ENCODE measurements at places on chromosomes 2 and 18.

DNA sequence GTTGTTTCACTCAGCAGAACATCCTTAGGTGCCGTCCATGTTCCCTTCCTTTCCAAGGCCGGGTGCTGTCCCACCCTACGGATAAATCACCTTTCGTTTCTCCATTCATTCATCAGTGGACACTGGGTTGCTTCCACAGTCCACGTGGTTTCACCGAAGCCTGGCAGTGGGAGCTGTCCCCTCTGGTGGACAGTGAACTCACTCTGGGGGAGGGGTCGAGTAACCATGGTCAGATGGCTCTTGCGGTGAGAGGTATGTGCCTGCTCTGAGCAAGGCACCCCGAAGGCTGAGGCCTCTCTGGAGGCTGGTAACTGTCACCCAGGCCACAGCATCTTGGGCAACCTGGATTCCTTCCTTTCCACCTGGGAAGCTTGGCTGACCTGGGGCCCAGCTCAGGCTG is 61.5 kb upstream of the TWIST2 start:
- H3K27me3 ChIP-seq, result peaks cover 15% of the 10 kb centered on the region
- H3K4me3 ChIP-seq, result no peak overlapping the region
- H3K27ac ChIP-seq, result no peak overlapping the region
- H3K4me1 ChIP-seq, result no peaks in the 10 kb centered on the region
- H3K36me3 ChIP-seq, result no peaks in the 10 kb centered on the region

DNA sequence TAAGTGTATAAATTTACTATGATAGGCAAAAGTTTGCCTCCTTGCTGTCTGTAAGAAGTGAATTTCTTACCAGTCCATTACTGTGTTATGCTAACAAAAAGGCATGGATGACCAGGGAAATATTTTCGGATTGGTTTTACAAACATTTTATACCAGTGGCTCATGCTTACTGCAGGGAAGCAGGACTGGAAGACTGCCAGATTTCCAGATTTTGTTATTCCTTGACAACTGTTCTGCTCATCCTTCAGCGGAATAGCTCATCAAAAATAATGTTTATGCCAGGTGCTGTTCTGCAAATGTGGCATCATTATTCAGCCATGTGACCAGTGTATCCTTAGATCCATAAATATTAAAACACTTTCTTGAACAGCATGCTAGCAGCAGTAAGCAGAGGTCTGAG is 40.4 kb upstream of the NETO1 start:
- no peak overlapping the region for H3K4me3 ChIP-seq
- H3K27me3 ChIP-seq, result peaks cover 5% of the 10 kb centered on the region
- no peaks in the 10 kb centered on the region for H3K4me1 ChIP-seq
- H3K36me3 ChIP-seq, result no peaks in the 10 kb centered on the region
- no peak overlapping the region for H3K27ac ChIP-seq

DNA sequence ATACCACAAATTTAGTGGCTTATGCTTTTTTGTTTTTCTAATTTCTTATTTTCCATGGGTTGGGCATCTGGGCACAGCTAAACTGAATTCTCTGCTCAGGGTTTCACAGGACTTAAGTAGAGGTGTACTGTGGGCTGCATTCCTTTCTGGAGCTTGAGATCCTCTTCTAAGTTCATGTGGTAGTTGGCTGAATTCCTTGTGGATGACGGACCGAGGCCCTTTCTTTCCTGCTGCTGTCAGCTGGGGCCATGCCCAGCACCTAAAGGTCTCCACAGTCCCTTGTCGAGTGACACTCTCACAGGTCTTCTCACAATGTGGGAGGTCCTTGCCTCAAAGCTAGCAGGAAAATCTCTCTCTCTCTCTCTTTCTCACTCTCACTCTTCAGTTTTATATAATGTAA is 433.5 kb upstream of the LRATD1 start:
- no peak for DNase-seq
- no peaks in the 10 kb centered on the region for H3K27me3 ChIP-seq
- H3K27ac ChIP-seq, result no peak overlapping the region
- no peak overlapping the region for H3K4me3 ChIP-seq
- no peaks in the 10 kb centered on the region for H3K4me1 ChIP-seq

- H3K27ac ChIP-seq, result no peak overlapping the region
- peaks cover 7% of the 10 kb centered on the region for H3K4me1 ChIP-seq
- no peak for DNase-seq
- no peak overlapping the region for H3K4me3 ChIP-seq
Observed at GRCh38 chr2:157265825-157266224, 8.3 kb downstream of the GALNT5 start.

DNA sequence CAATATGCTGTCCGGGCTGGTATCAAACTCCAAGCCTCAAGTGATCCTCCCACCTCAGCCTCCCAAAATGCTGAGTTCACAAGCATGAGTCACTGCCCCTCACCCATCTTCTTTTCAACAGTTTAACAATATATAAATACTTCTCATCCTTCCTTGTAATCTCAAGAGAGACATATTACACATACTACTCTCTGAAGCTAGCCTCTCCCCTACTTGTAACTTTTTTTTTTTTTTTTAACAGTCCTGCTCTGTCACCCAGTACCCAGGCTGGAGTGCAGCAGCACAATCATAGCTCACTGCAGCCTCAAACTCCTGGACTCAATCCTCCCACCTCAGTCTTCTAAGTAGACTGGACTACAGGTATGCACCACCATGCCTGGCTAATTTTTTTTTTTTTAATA is 5.7 kb downstream of the GFPT1 start:
- no peak overlapping the region for H3K4me3 ChIP-seq
- peaks cover 7% of the 10 kb centered on the region for H3K36me3 ChIP-seq
- peaks cover 27% of the 10 kb centered on the region for H3K4me1 ChIP-seq
- DNase-seq, result no peak

- no peak for DNase-seq
- H3K36me3 ChIP-seq, result no peaks in the 10 kb centered on the region
- H3K27ac ChIP-seq, result no peak overlapping the region
- H3K4me1 ChIP-seq, result no peaks in the 10 kb centered on the region
- H3K4me3 ChIP-seq, result no peak overlapping the region
Observed at GRCh38 chr2:228665232-228665631, 483.7 kb upstream of the SPHKAP start.

DNA sequence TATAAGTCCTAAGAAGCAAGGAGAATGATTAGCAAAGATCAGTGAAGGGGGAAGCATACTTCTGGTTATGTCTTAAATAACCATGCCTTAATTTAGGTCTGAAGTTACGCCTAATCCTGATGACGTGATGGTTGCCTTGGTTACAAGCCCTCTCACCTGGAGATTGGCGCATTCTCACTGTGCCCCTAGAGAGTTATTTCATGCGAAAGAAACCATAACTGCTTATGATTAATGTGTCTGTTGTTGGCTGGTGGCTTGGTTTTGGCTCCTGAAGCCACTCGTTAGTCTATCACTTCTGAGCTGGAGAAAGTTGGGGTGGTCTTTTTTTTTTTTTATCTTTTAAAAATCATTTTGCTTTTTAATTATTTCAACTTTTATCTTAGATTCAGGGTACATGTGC is 47.0 kb downstream of the TNFRSF11A start:
- DNase-seq, result no peak
- H3K27me3 ChIP-seq, result no peaks in the 10 kb centered on the region
- H3K4me1 ChIP-seq, result no peaks in the 10 kb centered on the region
- H3K27ac ChIP-seq, result no peak overlapping the region
- H3K4me3 ChIP-seq, result no peak overlapping the region
- no peaks in the 10 kb centered on the region for H3K36me3 ChIP-seq

DNA sequence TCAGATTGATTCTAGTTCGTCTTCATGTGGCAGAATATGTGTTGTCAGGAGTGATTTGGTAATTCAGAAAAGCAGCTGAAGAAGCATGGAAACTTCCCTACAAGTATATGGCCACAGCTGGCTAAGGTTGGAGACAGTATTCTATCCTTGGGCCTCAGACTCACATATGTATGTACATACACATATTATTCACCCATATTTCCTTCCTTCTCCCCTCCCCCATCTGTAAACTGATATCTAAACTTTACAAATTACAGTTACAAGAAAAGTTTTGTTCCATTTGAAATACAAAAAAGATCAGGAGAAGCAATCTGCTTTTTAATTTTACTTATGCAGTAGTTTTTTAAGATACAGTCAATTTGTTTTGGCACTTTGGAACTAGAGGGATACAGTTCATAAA is 3.1 kb downstream of the SP3 start:
- peak overlapping the region; percentile 91 for H3K4me3 ChIP-seq
- H3K4me1 ChIP-seq, result peaks cover 47% of the 10 kb centered on the region
- peak overlapping the region; percentile 99 for H3K27ac ChIP-seq
- no peak for DNase-seq
- H3K36me3 ChIP-seq, result peaks cover 8% of the 10 kb centered on the region

DNA sequence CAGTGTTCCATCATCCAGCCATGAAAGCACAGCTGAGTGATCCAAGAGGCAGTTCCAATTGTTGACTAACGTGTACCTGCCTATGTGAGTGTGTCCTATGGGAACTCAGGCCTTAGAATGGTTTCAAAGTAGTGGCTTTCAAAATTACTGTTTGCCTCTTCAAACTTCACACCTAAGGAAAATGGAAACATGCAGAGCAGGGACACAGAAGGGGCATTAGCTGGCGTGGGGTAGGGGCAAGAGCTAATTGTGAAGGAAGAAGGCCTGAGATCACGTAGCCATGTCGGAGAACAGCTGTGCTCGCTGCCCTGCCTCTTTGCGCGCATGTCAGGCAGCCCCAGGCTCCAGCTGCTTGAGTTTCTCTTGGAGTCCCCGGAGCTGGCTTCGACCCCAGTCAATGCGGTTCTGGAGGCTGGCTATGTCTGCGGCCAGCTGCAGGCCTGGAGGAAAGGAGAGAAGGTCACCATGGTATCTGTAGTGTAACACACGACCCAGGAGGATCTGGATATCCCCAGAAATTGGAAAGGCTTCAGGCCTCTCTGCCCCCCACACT is 3.8 kb upstream of the IMP4 start:
- DNase-seq, result no peak
- H3K4me1 ChIP-seq, result peaks cover 21% of the 10 kb centered on the region
- H3K27ac ChIP-seq, result no peak overlapping the region
- no peaks in the 10 kb centered on the region for H3K27me3 ChIP-seq
- peaks cover 10% of the 10 kb centered on the region for H3K36me3 ChIP-seq

GRCh38 chr2:160156100-160156499 is 44.0 kb downstream of the ITGB6 start:
- H3K27me3 ChIP-seq, result peaks cover 5% of the 10 kb centered on the region
- DNase-seq, result no peak
- no peaks in the 10 kb centered on the region for H3K4me1 ChIP-seq
- H3K36me3 ChIP-seq, result no peaks in the 10 kb centered on the region

DNA sequence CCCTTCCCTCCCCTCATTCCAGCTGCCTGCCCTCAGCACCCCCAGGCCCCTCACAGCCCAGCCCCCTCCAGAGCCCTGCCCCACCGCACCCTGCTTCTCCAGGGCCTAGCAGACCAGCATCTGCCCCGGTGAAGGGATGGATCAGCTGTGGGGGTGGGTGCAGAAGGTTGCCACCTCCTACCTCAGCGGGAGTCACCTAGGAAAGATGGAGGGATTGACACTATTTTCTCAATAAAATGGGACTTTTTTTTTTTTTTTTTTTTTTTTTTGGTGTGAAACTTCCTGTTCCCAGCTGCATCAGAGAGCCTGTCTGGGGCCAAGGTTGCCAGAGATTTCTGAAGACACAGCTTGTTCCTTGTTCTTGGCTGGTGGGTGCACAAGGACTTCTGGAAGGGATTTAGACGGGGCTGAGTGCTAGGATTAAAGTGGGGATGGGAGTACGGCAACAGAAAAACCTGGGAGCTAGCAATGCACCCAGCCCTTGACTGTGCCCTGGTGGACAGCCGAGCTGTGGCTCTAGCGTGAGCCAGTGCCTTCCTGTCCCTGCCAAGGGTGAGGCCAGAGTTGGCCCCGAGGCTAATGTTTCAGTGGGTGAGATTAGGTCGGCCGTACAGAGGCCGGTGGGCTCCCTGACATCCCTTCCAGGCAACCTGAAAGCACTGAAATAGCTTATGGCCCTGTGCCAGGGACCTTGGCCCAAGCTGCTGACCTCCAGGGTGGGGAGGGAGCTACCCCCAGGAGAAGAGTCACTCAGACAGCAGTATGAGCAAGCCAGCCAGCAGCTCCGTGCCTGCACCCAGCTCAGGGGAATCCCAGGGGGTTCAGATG is 4.6 kb downstream of the B3GNT7 start:
- H3K27me3 ChIP-seq, result no peaks in the 10 kb centered on the region
- DNase-seq, result no peak
- peaks cover 29% of the 10 kb centered on the region for H3K4me1 ChIP-seq
- H3K36me3 ChIP-seq, result peaks cover 4% of the 10 kb centered on the region

- H3K4me1 ChIP-seq, result peaks cover 5% of the 10 kb centered on the region
- DNase-seq, result no peak
- peak overlapping the region; percentile 69 for H3K27ac ChIP-seq
- H3K27me3 ChIP-seq, result no peaks in the 10 kb centered on the region
- H3K4me3 ChIP-seq, result no peak overlapping the region
Observed at GRCh38 chr2:127398239-127398590, 10.4 kb upstream of the MAP3K2 start.

DNA sequence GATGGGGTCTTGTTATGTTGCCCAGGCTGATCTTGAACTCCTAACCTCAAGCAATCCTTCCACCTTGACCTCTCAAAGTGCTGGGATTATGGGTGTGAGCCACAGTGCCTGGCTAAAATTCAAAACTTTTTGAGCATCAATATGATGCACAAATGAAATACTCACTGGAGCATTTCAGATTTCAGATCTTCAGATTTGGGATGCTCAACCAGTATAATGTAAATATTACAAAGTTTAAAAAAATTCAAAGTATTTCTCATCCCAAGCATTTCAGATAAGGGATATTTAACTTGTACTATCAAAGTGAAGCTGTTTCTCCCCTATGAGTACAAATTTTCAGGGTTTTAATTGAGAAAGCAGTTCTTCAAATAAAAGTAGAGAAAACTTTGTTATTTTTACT is 164.1 kb upstream of the CCDC68 start:
- DNase-seq, result no peak
- H3K36me3 ChIP-seq, result no peaks in the 10 kb centered on the region
- H3K27me3 ChIP-seq, result peaks cover 6% of the 10 kb centered on the region
- H3K4me3 ChIP-seq, result no peak overlapping the region
- H3K4me1 ChIP-seq, result no peaks in the 10 kb centered on the region

- H3K4me1 ChIP-seq, result no peaks in the 10 kb centered on the region
- H3K36me3 ChIP-seq, result no peaks in the 10 kb centered on the region
- no peak overlapping the region for H3K4me3 ChIP-seq
- H3K27ac ChIP-seq, result no peak overlapping the region
Observed at GRCh38 chr2:142989273-142990204, 112.1 kb downstream of the KYNU start.

- DNase-seq, result no peak
- H3K36me3 ChIP-seq, result no peaks in the 10 kb centered on the region
- H3K27me3 ChIP-seq, result peaks cover 20% of the 10 kb centered on the region
- H3K27ac ChIP-seq, result no peak overlapping the region
- no peaks in the 10 kb centered on the region for H3K4me1 ChIP-seq
- H3K4me3 ChIP-seq, result no peak overlapping the region
Observed at GRCh38 chr2:239526666-239527415, 126.0 kb upstream of the HDAC4 start.

All from naive B cell (primary cell).